Glomerular endothelial cell (primary cell): ENCODE measurements at places on chromosomes 11 and 22. TPM values are rescaled to one million over a fixed set of nuclear protein-coding genes. Genes with fewer than 3 reads are reported as not detected.

DNA sequence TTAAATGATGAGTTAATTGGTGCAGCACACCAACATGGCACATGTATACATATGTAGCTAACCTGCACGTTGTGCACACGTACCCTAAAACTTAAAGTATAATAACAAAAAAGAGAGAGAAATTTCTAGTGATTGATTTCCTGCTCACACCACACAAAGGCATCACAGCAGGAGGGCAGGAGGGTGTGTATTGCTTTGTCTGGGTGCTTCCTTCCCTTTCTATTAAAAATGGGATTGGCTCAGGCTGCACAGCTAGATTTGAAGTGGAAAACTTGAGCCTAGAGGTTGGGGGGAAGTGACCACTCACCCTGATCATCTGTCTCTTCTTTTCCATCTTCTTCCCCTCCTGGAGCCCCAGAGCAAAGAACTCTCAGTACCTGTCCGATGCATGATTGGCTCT, 944 bp upstream of the SCGB1D2 start:
- no peak for DNase-seq

GRCh38 chr11:101718402-101718801, 134.6 kb upstream of the TRPC6 start:
- DNase-seq: no peak

DNA sequence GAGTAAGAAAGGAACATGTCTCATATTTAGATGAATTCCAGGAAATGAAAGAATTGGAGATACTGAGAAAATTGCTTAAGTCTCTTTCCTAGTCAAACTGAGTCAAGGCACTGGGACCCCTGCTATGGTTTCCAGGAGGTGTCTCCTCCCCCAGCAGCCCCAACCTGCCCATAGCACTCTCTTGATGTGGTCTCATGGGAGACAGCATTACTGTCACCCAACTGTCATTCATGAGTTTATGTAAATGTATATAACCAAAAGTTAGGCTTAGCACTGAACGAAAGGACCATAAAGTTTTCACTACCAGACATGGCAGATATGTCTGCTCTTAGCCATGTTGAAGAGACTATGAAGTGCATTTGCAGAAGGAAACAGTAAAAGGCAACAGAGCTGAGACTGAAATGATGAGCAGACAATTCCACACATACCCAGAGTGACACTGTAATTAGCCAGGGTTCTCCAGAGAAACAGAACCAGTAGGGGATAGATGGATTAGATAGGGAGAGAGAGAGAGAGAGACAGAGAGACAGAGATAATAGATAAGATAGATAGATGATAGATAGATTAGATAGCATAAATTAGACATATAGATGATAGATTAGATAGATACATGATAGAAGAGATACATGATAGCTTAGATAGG, 328.1 kb downstream of the BRD1 start:
- DNase-seq: no peak

DNA sequence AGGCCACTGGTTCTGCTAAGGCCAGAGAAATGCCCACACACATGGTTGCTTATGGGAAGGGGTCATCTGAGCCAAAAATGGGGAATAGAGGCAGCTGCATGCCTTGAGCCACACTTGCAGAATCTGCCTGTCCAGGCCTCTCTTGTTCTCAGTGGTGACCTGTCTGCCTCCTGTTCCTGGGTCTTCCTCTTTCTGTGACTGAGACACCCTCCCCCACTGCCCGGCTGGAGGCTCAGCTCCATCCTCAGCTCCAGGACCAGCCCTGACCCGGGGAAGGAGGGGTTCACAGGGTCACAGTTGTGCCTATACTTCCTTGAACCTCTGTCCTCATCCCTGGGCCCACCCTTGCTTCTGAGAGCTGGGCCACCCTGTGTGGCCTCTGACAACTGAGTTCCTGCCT, 52.3 kb downstream of the CSF2RB start:
- DNase-seq: no peak

PSMC3 gene
- total RNA-seq: 143 and 156 TPM in 2 replicates

- DNase-seq: no peak
Observed at GRCh38 chr22:31973739-31974138, 29.4 kb downstream of the YWHAH start.

AGBL2 gene
- not detected in 2 replicates for total RNA-seq

- DNase-seq: no peak
Observed at GRCh38 chr11:102920118-102920684, 35.3 kb downstream of the MMP13 start.

SPON1 gene
- 0.47 and 17.1 TPM in 2 replicates for total RNA-seq

DNA sequence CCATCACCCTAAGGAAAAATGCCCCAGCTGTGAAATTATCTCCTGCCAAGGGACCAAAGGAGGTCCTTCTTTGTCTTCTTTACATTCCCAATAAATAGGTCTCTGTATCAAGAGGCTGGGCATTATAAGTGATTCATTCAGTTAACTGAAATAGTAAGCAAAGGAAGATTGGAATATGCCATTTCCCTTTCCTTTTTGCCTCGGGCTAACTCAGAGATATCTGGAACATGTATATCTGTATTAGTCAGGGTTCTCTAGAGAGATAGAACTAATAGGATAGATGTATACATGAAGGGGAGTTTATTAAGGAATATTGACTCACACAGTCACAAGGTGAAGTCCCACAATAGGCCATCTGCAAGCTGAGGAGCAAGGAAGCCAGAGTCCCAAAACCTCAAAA, 15.3 kb upstream of the CWF19L2 start:
- DNase-seq: no peak

- no peak for DNase-seq
Observed at GRCh38 chr11:76729214-76729613, 53.9 kb upstream of the TSKU start.

DNA sequence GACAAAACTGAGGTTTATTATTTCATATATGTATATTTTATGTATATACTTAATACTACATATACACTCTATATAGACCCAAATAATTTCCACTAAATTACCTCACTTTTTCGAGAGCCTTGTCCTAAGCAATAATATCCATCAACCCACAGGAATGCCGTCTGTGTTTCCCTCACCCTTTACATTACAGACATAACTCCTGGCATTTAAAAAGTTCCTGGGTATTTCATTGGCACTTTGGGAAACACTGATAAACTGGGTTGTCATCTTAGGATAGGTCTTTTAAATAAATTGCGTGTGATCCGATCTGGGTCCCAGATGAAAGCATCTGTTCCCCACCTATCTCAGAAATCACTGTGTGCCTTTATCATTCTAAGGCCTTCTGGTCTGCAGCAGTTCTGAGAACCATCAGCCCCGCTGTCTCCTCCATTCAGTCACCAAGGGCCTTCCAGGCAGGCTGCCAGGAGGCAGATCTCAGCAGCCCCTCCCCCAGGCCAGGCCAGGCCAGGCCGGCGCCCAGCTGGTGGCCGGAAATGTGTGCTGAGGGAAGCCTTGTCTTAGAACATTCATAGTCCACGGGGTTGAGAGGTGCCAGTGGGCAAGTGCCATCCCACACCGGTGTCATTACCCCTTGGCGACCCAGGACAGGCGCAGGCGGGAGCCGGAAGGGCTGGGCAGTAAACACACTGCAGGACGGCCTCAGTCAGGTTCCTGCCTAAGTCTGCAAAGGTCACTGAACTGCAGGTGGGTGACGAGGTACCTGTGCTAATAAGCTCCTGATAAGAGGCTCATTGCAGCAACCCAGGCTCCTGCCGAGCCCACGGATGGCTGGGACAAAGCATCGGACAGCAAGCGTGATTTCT, 3.3 kb downstream of the FGF19 start:
- no peak for DNase-seq

FAM76B gene
- total RNA-seq: 5.5 and 17.9 TPM in 2 replicates

MEI1 gene
- 0.34 and 0.64 TPM in 2 replicates for total RNA-seq

DNA sequence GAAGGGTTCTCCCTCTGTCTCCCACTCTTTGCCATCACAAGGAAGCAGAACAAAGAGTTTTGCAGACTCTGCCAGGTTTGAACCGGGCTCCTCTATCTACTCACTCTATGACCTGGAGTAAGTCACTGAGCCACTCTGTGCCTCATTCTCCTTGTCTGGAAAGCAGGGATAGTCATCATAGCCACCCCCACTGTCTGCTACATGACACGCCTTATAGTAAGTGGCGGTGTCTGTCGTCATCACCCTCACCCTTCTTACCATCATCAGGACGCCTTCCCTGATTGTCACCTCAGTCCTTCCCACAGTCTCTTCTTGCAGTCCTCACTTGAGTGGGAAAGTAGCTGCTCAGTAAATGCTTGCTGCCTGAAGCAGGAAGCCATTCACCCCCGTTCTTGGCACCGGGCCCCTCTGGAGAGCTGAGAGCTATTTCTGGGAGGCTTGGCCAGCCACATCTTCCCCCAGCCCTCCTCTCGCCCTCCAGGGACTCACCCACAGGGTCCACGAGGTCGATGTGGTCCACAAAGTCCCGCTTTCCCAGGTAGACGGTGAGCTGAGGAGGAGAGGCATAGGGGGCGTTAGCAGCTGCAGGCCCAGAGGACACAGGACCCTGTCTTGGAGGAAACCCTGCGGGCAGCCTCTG, 46.4 kb downstream of the TPBGL start:
- no peak for DNase-seq

IGF2 gene
- total RNA-seq: 8.8 and 50.6 TPM in 2 replicates

- DNase-seq: no peak
Observed at GRCh38 chr11:65808744-65809341, 22.0 kb downstream of the OVOL1 start.

GRCh38 chr11:95404370-95404769, 173.4 kb upstream of the SESN3 start:
- DNase-seq: no peak

NXF1 gene
- 38.1 and 63.2 TPM in 2 replicates for total RNA-seq

C11orf97 gene
- total RNA-seq: not detected in 2 replicates

GRCh38 chr11:8228231-8228630, 35.4 kb downstream of the LMO1 start:
- DNase-seq: no peak

DNA sequence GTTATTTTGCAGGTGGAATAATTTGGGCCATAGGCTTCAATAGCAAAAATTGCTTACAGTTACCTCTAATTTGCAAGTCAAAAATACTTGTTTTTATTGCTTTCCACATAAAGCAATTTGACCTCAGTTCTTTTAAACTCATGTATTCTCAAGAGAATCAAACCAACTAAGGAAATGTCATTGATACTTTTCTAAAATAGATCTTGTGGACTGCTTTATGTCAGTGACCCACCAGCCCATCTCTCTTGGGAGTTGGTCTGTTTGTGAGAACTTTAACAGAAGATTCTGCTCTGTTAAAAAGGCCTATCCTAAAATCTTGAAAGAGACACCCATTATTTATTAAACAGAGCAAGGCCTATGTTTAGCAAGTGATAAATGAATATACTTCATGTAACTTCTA, 75.2 kb downstream of the DDIAS start:
- no peak for DNase-seq

GRCh38 chr22:24305260-24305692, 34.6 kb downstream of the SPECC1L start:
- DNase-seq: no peak

GRCh38 chr22:38964306-38964705, 6.9 kb downstream of the APOBEC3A start:
- DNase-seq: no peak

DNA sequence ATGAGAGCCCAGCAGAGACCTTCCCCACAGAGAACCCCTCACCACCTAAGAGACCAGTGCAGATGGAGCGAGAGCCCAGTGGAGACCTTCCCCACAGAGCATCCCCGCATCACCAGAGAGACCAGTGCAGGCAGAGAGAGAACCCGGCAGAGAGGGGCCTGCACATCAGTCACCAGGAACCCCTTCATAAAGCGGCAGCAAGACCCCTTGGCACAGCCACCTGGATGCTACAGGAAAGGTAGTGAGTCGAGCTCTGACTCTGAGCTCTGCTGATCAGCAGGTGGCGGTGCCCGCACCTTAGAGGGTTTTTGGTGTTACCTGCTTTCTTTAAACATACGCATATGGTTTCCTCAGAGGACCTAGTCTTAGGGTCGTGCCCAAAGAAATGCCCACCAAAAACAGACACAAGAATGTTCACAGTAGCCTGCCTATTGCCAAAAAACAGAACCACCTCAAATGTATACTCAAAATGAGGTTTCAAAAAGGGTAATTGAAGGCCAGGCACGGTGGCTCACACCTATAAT, 678.7 kb downstream of the BRD1 start:
- no peak for DNase-seq

FLRT1 gene
- total RNA-seq: not detected in 2 replicates

SLC5A1 gene
- total RNA-seq: not detected in 2 replicates

LRRC74B gene
- not detected in 2 replicates for total RNA-seq

RAB39A gene
- not detected in 2 replicates for total RNA-seq

- DNase-seq: no peak
Observed at GRCh38 chr11:114159320-114159719, 99.8 kb downstream of the ZBTB16 start.

GRCh38 chr11:118046051-118046963, 30.6 kb upstream of the TMPRSS4 start:
- DNase-seq: no peak

ACR gene
- total RNA-seq: 0.76 TPM in 1 of 2 replicates, not detected in the other

- no peak for DNase-seq
Observed at GRCh38 chr11:100740440-100740839, 53.4 kb downstream of the ARHGAP42 start.

DUSP8 gene
- 5.9 and 8.9 TPM in 2 replicates for total RNA-seq

- no peak for DNase-seq
Observed at GRCh38 chr11:46001448-46001914, 79.0 kb downstream of the LARGE2 start.

VEGFB gene
- total RNA-seq: 65.9 and 69.2 TPM in 2 replicates

DNA sequence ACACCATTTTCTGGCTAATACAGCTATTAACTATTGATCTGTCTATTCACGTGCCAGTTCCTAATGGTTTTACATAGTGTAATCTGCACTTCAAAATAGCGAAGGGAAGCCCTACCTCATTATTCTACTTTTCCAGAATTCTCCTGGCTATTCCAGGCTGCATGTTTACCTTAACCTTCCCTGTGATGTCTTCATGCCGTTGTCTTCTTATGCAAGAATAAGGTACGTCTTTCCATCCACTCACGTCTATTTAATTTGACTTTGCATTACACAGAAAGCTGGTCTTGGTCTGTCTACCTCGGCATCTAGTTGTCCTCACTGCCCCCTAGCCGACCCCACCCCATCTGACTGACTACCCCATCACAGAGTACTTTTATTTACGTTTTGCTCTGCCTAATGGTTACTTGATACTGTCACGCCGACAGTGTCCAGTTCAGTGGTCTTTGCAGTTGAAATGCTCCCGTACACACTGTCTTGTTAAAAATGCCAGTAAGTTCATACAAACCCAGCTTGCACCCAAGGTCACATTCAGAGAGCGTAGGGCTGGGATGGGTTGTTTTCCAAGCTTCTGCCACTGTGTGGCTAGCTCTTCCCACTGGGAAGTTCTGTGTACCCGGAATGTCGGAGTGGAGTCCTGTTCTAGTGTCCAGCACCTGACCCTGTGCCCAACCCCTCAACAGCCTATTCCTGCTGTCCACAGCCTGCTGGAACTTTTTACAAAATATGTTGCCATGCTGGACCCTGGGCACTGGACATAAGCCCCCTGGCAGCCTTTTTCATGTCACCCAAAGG, 15.0 kb downstream of the NEAT1 start:
- DNase-seq: no peak

KRTAP5-8 gene
- not detected in 2 replicates for total RNA-seq

- no peak for DNase-seq
Observed at GRCh38 chr11:122681735-122682134, 26.2 kb downstream of the UBASH3B start.

F2 gene
- 0.19 TPM in 1 of 2 replicates, not detected in the other for total RNA-seq
